ENCODE measurements at places on chromosomes 16 and 17.

DNA sequence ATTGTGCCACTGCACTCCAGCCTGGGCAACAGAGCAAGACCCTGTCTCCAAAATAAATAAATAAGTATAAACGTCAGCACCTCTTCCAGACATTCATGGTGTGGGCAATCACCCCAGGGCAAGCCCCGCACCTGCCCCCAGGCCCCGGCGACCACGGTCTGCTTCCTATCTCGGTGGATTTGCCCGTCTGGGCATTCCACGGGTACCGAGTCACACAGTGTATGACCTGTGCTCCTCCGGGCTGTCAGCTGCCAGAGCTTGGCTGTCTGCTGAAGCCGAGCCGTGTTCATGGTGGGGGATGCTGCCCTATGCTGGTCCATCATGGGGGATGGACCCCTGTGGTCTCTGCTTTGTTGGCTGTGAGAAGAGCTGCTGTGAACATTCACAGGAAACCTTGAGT is 15.4 kb downstream of the CYBC1 start:
- DNase-seq: no peak

DNA sequence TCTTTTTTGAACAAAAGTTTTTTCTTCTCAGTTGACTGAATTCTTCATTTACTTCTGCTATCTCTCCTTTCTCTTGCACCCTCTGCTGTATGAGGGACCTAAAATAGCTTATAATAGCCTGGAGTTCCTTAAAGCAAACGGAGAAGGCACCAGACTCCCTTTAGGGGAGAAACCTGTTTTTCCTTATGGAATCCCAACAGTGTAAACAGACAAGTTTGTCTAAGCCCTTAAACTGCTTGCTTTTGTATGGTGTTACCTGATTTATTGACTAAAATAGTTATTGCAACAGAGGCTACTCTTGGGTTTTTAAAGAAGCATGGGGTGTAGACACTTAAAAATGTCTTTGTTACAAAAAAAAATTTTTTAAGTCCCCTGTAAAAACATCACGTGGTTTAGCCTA is 12.9 kb upstream of the TRIM25 start:
- no peak for DNase-seq

DNA sequence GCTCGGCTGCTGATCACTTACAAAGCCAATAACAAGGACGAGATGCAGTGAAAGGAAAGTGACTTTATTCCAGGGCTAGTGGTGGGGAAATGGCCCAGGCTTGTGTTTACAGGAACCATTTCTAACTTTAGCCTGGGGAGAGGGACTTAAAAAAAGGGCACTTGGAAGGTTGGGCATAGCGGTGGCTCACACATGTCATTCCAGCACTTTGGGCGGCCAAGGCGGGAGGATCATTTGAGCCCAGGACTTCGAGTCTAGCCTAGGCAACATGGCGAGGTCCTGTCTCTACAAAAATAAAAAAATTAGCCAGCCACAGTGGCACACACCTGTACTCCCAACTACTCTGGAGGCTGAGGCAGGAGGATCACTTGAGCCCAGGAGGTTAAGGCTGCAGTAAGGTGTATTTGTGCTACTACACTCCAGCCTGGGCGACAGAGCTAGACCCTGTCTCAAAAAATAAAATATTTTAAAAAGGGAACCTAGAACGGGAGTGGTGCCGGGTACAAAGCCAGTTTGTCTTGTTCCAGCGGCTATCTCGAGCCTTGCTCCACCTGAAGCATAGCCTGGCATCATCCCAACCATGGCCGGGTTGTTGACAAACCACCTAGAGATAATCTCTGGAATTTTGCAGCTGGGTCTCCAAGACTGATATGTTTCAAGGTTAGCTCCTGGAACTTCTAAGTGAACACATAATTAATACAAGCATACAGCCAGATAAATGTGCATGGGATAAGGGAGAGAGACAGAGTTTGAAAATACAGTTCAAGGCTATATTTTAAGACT is 5.7 kb upstream of the TVP23A start:
- no peak for DNase-seq

- DNase-seq: no peak
These were observed 16.6 kb upstream of the RNF135 start for GRCh38 chr17:30954046-30954830.

DNA sequence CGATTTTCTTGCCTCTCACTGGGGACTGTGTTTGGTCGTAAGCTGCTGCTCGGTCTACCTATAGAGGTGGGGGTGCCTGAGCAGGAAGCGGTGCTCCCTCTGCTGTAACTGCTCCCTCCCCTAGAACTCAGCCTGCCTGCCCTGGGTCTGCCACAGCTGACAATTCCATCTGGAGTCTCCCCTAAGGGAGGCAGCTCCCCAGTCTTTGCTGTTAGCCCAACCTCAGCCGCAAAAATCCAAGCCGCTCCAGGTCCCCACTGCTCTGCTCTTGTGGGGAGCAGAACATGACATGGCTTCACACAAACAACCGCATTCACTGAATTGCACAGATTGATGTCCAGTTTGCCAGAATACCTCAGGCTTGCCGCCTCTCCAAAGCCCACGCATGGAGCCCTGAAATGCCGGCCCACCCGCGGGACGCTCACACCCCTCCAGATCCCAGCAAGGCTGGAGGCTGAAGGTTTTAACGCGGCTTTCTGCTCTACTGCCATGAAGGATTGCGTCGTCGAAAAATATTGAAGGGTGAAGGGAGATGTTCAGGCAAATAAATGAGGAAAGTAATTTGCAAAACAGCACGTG is 221.5 kb upstream of the FOXF1 start:
- no peak for DNase-seq

Data from erythroblast (primary cell).